A549 (cell line): ENCODE measurements at places on chromosomes 4 and X.

DNA sequence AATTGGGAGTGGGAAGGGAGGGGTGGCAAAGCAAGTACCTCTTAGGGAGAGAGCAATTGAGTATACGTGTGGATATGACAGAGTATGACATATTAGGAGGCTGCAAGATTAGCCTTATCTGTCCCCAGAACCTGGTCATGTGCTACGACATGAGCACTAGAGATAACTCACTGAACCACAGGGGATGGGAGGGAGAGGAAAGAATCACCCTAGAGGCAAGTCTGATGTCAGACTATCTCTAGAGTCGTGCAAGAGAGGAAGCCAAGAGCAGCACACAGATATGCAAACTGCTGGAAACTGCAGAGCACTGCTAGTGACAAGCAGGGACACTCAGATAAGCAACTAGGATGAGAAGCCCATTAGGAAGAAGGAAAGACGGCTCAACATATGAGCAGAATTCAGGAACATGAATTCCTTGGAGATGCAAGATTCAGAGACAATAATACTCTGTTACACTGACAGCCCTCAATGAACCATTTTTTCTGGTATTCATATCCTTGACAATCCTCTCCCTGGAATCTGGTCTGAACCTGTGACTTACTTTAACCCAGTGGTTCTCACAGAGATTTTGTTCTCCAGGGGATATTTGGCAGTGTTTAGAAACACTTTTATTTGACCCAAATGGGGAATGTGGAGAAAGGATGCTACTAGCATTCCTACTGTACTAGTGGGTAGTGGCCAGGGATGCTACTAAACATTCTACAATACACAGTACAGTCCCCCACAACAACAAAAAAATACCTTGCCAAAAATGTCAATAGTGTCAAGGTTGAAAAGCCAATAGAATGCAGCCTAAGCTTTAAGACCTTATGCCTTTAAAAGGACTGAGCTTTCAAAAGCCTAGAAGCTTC lies 84.0 kb upstream of the BMP2K start:
- no peak for DNase-seq

DNA sequence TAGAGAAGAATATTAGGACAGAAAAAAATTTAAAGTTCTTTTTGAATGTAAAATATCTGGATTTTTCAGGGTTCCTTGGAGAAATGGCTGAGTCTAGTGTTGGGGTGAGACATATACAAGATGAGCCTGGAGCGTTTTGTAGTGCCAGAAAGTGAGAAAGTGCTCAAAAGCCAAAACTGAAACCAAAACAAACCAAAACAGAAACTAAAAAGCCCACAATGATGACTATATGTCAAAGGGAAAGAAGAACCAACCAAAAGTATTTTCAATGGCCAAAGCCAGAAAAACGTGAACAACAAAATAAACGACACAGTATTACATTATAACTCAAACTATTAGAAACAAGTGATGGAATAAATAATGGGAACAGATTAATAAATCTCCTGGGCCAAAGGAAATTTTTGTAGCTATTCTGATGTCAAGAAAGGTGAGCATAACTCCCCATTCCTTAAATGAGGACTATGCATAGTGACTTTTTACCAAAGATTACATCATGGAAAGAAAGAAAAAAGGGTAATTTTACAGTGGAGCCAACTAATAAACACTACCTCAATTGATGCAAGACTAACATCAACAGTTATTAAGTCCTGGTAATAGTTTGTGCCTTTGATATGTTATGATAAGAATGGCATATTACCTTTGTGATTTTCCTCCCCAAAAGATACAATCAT lies 1137.6 kb downstream of the C4orf33 start:
- no peak for DNase-seq

DNA sequence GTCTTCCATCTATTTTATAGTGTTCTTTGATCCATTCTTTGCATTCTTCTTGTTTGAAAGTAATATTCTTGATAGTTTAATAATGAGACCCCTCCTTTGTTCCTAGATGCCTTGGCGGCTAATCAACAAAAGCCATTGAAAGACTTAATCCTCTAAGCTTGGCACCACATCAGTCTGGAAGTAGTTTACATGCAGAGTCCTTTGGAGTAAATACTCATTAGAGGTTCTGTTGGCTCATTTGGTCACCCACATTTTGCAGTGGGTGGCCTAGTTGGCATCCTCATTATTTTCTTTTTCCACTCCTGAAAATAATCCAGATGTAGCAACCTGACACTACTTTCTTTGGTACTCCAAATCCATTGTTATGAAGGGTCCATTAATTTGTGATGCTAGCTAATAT lies 64.5 kb downstream of the DKK2 start:
- DNase-seq: no peak

DNA sequence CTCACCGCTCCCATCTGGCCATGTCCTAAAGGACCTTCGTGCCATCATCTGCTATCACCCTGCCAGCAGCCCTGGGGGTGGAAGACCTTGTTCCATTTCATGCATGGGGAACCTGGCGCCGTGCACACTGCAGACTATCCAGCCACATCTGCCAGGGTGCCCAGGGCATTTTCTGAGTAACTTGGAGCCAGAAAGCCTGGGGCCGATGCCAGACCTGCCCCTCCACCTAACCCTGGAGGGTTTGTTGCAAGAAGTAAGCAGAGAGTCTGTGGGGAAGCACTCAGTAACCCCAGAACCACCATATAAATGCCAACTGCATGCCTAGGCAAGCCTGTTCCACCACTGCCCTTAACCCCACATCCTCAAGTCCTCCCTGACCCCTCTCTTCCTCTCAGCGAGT lies 7.3 kb downstream of the HAUS7 start:
- no peak for DNase-seq

- no peak for DNase-seq
Measured at GRCh38 chr4:8488791-8489369, 48.3 kb downstream of the TRMT44 start.

DNA sequence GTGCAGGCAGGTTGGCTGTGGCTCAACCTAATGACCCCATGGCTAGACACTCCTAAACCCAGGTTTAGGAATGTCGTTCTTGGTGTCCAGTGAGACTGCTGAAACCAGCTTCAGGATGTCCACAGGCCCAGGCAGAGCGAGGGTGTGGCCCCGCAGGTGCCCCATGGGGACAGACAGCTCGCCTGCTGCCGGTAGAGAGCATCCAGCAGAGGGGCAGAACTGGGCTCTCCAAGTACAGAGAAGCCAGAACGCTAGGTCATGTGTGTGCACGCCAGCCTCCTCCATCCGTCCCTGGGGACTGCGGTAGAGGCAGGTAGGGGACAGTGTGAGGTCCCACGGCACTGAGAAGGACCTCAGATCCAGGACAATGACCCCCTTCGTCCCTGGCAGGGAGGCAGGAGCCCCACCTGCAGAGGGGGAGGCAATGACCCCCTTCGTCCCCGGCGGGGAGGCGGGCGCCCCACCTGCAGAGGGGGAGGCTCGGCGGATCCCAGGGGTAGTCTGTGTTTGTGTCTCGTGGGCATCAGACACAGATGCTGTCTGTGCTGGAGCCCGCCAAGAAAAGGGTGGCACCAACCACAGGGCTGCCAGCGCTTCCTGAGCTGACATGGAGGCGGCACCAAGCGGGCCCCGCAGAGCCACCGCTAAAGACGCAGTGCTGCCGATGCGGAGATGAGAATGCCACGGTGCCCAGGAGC lies 118.4 kb downstream of the FAM53A start:
- DNase-seq: no peak

DNA sequence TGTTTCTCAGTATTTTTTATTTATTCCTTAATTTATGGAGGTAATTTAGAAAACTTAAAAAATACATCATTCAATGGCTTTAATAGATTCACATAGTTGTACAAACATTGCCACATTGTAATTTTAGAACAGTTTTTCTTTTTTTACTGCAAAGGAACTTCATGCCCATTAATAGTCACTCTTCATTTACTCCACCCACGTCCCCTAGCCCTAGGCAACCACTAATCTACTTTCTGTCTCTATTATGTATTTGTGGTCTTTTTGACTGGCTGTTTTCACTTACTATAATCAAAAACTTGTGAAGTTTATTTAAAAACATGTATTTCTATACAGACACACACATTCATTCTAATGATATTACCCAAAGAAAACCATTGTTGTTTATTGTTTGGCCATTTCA lies 664.8 kb downstream of the GRID2 start:
- DNase-seq: no peak

GRCh38 chr4:98421111-98421510 lies 159.9 kb downstream of the RAP1GDS1 start:
- no peak for DNase-seq

GRCh38 chrX:12919051-12919450 lies 12.6 kb downstream of the TLR8 start:
- DNase-seq: no peak

DNA sequence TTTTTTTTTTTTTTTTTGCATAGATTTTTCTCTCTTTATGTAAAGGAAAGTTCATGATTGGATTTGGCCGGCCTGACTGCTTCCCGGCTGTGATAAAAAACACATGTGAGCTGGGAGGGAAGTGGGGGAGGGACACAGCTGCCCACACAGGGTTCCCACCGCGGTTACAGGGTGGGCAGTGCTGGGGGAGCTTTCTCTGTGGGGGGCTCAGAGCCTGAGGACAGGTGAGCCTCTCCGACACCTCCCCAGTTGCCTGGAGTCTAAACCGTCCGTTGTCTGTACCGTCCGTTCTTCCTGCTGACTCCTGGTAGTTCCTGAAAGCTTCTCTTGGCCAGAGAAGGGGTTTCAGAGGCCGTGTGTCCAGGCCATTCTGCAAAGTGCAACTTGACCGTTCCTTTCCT lies 21.8 kb downstream of the SHOX start:
- DNase-seq: no peak

DNA sequence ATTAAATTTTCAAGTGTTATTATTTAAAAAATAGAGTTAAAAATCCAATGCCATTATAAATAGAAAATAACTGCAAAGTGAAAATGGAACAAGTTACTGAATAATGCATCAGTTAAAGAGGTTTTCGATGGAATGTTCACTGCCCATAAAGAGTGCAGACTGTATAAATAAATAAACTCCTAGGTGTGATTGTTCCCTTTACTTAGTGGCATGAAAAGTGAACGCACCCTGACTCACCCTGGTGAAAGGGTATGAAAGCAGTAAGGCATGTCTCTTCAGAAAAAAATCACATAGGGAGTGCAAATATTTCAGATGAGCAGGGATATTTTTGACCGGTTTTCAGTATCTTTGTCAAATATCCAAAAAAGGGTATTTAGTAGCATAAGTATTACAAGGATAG lies 387.8 kb downstream of the DCAF12L2 start:
- no peak for DNase-seq

GRCh38 chr4:139175646-139176301 lies 1.2 kb downstream of the ELF2 start:
- peak; percentile 15 for DNase-seq

DNA sequence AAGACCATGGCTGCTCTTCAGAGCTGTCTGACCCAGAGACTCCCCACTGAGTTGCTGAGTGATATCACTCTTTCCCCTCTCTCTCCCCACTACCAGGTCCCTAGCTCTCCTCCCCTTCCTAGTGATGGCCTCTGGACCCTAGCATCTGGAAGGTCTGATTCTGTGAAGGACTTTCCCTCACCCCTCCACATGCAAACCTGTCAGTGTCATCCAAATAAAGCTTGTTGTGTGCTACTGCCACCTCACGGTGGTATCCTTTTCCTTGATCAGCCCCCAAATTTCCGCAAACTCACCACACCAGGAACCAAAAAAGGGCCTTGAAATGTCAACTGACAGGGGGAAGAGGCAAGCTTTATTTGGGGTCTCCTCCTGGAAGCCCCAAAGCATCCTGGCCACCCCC lies 500.2 kb downstream of the IDS start:
- DNase-seq: no peak

- DNase-seq: no peak
Measured at GRCh38 chr4:113384600-113384999, 335.1 kb downstream of the ANK2 start.

DNA sequence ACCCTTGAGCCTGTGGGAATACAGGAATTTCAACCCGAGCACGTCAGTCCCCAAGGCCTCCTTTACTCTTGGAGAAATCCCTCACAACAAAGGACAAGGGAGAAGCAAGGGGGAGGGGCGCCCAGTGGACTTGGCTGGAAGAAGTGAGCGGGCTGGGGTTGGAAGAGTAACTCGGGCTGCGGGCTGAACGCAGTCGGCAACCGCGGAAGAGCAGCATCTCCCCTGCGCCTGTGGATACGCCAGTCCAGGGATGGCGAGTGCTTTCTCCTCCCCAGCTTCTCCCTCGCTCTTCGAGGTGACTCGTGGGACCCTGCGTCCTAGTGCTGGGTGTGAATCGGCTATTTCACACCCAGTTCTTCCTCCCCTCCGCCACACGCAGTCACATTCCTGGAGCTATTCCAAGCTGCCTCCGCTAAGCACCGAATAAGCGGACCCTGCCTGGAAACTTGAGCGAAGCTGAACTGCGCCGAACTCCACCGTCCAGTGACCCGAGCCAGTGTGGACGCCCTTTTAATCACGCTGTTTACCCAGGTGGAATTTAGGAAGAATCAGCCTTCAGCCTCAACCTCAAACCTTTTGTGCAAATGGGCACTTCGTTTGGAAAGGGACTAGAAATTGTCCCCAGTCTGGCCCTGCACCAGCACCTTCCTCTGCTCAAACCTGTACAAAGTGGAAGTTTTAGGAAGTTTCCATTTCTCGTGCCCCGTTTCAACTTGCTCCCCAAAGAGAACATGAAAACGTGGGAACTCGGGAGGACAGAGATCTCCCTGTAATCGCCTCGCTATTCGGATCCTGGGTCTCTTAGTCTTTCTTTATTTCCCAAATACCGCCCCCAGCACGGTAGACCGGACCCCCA lies 64.3 kb upstream of the WDR17 start:
- DNase-seq: peak; percentile 8

DNA sequence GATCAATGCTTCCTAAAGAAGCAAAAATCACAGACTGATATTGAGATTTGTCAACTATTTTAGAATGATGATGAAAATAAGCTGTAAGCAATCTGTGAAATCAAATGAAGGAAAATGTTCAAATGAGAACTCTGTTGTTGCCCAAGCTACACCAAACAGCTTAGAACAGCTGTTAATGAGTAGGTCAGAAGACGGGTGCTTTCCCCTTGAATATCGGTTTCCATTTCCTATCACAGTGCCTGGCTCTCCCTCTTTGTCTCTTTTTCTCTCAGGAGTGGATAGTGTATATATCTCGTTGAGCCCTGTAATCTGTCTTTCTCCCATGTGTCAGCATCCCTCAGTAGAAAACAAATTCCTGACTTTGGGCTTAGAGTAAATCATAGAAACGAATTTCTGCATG lies 1592.9 kb upstream of the TENM3 start:
- DNase-seq: no peak

DNA sequence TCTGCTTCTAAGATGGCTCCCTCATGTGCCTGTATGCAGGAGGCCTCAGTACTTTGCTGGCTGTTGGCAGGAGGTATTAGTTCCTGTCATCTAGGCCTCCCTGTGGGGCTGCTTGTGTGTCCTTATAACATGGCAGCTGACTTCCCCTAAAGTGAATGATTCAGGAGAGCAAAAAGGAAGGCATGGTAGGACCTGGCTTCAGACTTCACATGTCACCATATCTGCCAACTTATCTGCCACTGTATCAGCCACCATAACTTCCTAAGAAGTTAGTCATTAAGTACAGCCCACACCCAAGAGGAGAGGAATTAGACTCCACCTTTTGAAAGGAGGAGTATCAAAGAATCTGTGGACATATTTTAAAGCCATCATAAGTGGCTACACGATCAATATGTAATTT lies 122.5 kb downstream of the UCHL1 start:
- DNase-seq: no peak
